ENCODE measurements at places on chromosomes 2 and 18.

GRCh38 chr18:5057386-5058348, 139.4 kb downstream of the AKAIN1 start:
- peak; percentile 27 for DNase-seq

DNA sequence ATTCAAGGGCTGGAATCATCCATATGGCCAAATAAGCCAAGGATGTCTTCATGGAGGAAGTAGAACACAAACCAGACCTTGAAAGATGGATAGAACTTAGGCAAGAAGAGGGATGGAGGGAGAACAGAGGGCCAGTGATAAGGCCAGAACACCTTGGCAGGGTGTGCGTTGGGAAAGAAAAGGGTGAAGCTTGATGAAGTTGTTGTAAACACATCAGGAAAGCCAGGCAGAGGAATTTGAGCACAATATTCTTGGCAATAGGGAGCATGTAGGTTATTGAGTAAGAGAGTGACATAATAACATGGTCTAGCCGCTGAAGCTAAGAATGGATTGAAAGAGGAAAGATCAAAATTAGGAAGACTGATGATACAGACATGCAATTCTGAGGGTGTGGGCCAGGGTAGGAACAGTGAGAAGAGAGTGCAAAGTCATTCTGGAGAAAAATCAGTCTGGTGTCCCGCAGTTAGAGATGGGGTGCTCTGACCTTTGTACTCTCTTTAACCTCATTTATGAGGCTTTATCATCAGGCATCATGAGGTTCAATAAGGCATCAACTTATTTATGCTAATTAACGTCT, 41.0 kb downstream of the SLC14A2 start:
- DNase-seq, result no peak

- DNase-seq, result no peak
These were observed 11.8 kb downstream of the C2orf69 start for GRCh38 chr2:199922856-199923255.

- DNase-seq, result no peak
These were observed 39.7 kb upstream of the B3GNT7 start for GRCh38 chr2:231355508-231356465.

DNA sequence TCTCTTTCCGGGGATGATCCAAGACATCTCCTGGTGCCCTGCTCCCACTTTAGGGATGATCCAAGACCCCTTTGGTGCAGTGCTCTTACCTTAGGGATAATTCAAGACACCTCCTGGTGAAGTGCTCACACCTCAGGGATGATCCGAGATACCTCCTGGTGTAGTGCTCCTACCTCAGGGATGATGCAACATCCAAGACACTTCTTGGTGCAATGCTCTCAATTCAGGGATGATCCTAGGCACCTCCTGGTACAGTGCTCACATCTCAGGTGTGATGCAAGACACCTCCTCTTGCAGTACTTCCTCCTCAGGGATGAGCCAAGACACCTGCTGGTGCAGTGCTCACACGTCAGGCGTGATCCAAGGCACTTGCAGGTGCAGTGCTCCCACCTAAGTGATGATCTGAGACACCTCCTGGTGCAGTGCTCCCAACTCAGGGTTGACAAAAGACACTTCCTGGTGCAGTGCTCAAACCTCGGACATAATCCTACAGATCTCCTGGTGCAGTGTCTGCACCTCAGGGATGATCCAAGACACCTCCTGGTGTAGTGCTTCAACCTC, 122.3 kb downstream of the ASB1 start:
- DNase-seq, result no peak

- no peak for DNase-seq
These were observed 377.3 kb upstream of the POU3F3 start for GRCh38 chr2:104476563-104476988.

DNA sequence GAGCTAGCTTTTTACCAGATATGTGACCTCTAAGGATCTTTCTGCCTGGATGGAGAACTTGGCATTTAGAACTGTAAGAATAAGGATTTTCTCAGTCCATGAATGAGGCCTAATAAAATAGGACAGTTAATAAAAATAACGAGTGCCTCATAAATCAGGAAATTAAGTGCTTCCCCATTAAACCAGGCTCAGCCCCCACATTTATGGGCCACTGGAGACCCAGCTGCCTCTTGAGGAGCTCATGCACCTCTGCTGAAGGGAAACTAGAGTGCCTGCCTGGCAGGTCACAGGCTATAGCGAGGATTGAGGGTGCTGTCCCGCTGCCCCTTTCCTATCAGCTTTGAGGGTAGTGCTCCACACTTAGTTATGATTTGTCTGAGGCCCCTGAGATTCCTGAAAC, 158.0 kb downstream of the ALK start:
- no peak for DNase-seq

GRCh38 chr2:182744490-182744889, 28.4 kb downstream of the DNAJC10 start:
- no peak for DNase-seq

DNA sequence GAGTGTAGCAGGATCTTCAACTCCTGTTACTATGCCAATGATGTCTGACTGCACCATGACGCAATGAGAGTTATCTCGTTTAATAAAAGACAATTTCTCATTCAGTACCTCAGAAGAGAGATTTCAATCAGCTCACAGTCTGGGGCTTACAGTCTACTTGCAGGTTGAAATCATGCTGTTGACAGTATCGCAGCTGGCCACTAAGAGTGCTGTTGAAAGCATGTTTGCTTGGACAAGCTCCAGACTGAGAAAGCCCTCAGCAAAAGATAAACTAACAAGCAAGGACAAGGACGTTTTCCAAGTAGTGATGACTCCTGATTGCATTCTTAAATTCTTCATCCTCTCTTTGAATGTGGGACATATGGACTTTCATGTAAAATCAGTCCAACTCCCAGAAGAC, 145.2 kb upstream of the SYT4 start:
- DNase-seq, result no peak
